Bronchial smooth muscle cell (primary cell): ENCODE measurements at places on chromosomes 6 and 20. TPM values are rescaled to one million over a fixed set of nuclear protein-coding genes. Genes with fewer than 3 reads are reported as not detected.

Gene TP53TG5
- 0.09 TPM in 1 of 2 replicates, not detected in the other for total RNA-seq

Gene SYCP2L
- total RNA-seq: under 0.01 TPM in 1 of 2 replicates, not detected in the other

Gene INSM1
- total RNA-seq: not detected in 2 replicates

Gene VIP
- total RNA-seq: not detected in 2 replicates

Gene KHDC1
- 4.6 and 6.0 TPM in 2 replicates for total RNA-seq

Gene PPIL6
- total RNA-seq: 1.4 and 3.5 TPM in 2 replicates

Gene DZANK1
- 0.47 and 0.60 TPM in 2 replicates for total RNA-seq

Gene CRISP1
- not detected in 2 replicates for total RNA-seq

Gene FOXS1
- total RNA-seq: not detected in 2 replicates

Gene CRISP3
- not detected in 2 replicates for total RNA-seq

Gene NRSN1
- total RNA-seq: under 0.01 TPM in 1 of 2 replicates, not detected in the other

Gene KCNG1
- 5.5 and 10.6 TPM in 2 replicates for total RNA-seq

Gene IGF2R
- total RNA-seq: 115 and 124 TPM in 2 replicates

Gene L3MBTL3
- 12.3 and 12.4 TPM in 2 replicates for total RNA-seq

Gene PBOV1
- not detected in 2 replicates for total RNA-seq

Gene TLDC2
- 0.09 and 0.32 TPM in 2 replicates for total RNA-seq

Gene TMC2
- total RNA-seq: 0.09 TPM in 1 of 2 replicates, not detected in the other

Gene SLC44A4
- 0.52 TPM in 1 of 2 replicates, not detected in the other for total RNA-seq

Gene CGAS
- total RNA-seq: 1.5 and 3.2 TPM in 2 replicates
